ENCODE measurements at places on chromosomes 3 and 15. TPM values are rescaled to one million over a fixed set of nuclear protein-coding genes. Genes with fewer than 3 reads are reported as not detected.

DNA sequence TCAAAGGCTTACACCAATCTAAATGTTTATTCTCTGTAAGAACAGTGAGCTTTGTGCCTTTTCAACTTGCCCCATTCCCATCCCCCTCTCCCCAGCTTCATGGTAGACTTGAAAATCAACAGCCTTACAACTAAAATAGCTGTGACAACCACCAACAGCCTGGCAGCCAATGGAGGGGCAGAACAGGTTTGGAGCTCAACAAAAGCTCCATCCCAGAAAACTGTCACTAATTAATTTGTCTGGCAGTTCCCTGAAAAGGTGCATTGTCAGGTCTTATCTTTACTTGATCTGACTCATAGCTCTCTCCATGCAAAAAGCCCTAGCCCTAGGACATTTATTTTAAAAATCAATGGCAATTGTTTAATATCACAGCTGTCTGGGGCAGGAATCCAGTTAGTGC is 22.6 kb downstream of the MTHFS start:
- DNase-seq, result no peak
- H3K27me3 ChIP-seq, result no peaks in the 10 kb centered on the region
- H3K27ac ChIP-seq, result no peak overlapping the region
- peaks cover 22% of the 10 kb centered on the region for H3K4me1 ChIP-seq

DNA sequence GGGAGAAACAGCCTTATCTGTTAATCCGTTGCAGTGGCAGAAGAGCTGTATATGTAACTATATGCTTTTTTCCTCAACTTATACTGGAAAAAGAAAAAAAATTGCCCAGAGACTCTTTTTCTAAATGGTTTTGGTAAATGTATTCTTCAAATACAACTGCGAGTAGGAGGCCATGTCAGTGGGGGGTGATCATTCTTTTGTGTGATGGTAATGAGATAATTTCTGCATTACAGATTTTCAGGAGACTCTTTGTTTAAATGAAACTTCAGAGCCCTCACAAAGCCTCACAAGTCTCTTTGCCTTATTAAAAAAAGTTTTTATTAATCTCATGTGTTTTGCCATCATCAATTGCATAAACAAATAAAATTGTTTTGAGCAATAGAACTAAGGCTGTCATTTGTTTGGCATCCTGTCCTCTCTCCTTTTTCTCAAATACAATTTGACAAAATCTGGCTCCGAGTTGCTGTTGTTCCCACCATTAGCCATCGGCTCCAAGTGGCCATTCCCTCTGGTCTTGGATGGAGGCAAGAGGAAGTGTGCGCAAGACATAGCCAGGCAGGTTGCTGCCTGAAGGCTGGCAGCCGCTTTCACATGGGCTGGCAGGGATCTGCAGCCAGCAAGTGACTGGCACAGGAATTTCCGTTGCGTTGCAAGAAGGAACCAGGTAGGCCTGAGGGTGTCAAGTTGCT is 116.7 kb downstream of the FNDC3B start:
- DNase-seq, result no peak
- peaks cover 16% of the 10 kb centered on the region for H3K36me3 ChIP-seq
- no peak overlapping the region for H3K4me3 ChIP-seq
- peaks cover 48% of the 10 kb centered on the region for H3K4me1 ChIP-seq

- no peak for DNase-seq
- H3K36me3 ChIP-seq, result no peaks in the 10 kb centered on the region
- no peak overlapping the region for H3K4me3 ChIP-seq
- H3K4me1 ChIP-seq, result no peaks in the 10 kb centered on the region
Observed at GRCh38 chr3:147943265-147943945, 534.2 kb downstream of the ZIC1 start.

GRCh38 chr3:73188707-73189106 is 127.2 kb downstream of the EBLN2 start:
- no peak overlapping the region for H3K4me3 ChIP-seq
- no peak overlapping the region for H3K27ac ChIP-seq
- H3K36me3 ChIP-seq, result no peaks in the 10 kb centered on the region
- H3K27me3 ChIP-seq, result peaks cover 8% of the 10 kb centered on the region
- H3K4me1 ChIP-seq, result no peaks in the 10 kb centered on the region
- DNase-seq, result no peak

DNA sequence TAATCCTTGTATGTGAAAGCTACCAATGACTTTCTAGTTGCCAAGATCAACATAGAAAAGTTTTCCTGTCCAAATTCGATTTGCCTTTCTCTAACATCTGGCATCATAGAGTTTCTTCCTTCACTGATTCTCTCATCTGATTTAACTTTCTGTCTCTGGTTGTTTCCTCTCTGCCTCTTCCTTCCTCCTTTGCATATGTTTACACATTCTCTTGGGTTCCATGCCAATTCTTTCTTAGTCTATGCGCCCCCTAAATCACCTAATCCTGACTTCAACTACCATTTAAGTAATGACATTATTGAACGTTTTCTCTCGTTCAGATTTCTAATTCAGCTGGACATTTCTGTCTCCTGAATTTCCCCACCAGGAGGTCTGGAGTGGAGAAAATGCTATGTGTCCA is 561.9 kb upstream of the TGFBR2 start:
- H3K27ac ChIP-seq, result no peak overlapping the region
- H3K36me3 ChIP-seq, result no peaks in the 10 kb centered on the region
- no peaks in the 10 kb centered on the region for H3K4me1 ChIP-seq
- no peak for DNase-seq

DNA sequence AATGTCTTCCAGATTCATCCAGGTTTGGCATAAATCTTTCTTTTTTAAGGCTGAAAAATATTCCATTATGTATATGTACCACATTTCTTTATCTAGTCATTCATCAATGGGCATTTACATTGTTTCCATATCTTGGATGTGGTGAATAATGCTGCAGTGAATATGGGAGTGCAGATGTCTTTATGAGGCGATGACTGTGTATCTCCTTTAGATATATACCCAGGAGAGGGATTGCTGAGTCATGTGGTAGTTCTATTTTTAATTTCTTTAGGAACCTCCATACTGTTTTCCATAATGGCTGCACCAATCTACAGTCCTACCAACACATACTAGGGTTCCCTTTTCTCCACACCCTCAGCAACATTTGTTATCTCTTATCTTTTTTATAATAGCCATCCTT is 96.3 kb downstream of the LRRC28 start:
- no peaks in the 10 kb centered on the region for H3K27me3 ChIP-seq
- no peak overlapping the region for H3K4me3 ChIP-seq
- DNase-seq, result no peak
- no peaks in the 10 kb centered on the region for H3K36me3 ChIP-seq
- no peak overlapping the region for H3K27ac ChIP-seq

DNA sequence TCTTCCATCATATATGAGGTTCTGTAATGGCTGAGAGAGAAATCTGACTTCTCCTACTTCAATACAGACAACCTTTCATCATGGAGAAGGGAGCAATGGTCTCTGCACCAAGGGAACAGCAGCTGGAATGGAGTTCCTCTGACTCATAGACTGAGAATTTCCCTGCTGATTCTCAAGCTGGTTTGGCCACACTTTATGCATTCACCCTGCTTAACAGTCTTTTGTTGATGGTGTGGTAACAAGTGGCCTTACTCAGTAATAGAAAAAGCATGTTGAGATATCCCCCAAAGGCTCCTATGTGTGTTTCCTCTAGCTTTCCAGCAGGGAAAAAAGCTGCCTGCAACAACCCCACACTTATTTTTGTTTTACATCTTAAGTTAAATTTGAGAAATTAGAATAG is 138.1 kb downstream of the GREM1 start:
- no peaks in the 10 kb centered on the region for H3K4me1 ChIP-seq
- no peak overlapping the region for H3K27ac ChIP-seq
- peaks cover 2% of the 10 kb centered on the region for H3K27me3 ChIP-seq
- H3K4me3 ChIP-seq, result no peak overlapping the region
- H3K36me3 ChIP-seq, result peaks cover 30% of the 10 kb centered on the region

ECE2 gene
- total RNA-seq, result not detected

FBXO40 gene
- total RNA-seq, result not detected

DNA sequence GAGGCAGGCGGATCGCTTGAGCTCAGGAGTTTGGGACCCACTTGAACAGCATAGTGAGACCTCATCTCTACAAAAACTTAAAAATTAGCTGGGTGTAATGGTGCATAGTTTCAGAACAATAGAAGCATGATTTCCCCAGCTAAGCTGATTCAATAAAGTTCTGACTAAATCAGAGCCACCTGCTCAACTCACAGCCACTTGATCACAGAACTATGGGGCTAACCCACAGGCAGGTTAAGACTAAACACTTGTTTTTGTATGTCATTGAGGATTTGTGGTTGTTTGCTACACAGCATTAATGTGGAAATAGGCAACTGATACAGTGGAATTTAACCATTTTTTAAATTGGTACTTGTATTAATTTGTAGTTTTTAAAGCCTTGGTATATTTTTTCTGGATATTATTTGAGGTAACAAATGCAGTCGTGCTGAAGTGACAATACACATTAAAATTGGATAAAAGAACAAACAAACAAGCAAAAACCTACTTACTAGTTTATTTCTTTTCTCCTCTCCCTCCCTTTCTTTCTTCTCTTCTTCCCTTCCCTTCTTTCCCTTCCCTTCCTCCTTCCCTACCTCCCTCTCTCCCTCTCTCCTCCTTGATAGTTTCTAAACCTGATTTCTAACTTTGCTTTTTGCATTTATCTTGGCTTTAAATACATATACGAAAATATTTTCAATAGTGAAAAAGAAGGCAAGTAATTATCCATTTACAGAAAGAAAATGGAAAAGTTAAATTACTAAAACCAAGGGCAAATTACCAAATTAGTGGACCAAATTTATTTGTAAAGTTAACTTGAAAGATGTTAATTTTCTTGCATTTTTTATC is 32.1 kb downstream of the OXSM start:
- DNase-seq, result no peak
- no peaks in the 10 kb centered on the region for H3K36me3 ChIP-seq
- H3K4me3 ChIP-seq, result no peak overlapping the region
- H3K27me3 ChIP-seq, result peaks cover 5% of the 10 kb centered on the region

DNA sequence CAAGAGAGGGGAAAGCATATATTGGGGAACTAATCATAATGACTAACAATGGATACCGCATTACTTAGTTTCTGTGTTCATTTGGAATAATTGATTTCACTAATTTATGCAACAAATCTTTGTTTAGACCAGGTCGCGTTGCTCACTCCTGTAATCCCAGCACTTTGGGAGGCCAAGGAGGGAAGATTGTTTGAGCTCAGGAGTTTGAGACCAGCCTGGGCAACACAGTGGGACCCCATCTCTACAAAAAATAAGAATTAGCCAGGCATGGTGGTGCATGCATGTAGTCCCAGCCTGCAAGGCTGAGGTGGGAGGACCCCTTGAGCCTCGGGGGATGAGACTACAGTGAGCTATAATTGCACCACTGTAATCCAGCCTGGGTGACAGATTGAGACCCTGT is 585.7 kb upstream of the CBLB start:
- H3K36me3 ChIP-seq, result no peaks in the 10 kb centered on the region
- H3K4me3 ChIP-seq, result no peak overlapping the region
- no peaks in the 10 kb centered on the region for H3K4me1 ChIP-seq
- H3K27ac ChIP-seq, result no peak overlapping the region
- no peaks in the 10 kb centered on the region for H3K27me3 ChIP-seq

- H3K4me1 ChIP-seq, result no peaks in the 10 kb centered on the region
- H3K27ac ChIP-seq, result no peak overlapping the region
Observed at GRCh38 chr15:41577863-41578735, 19.1 kb downstream of the TYRO3 start.

GRCh38 chr3:126126286-126126685 is 42.4 kb upstream of the SLC41A3 start:
- H3K4me1 ChIP-seq, result no peaks in the 10 kb centered on the region
- no peak overlapping the region for H3K4me3 ChIP-seq
- no peaks in the 10 kb centered on the region for H3K36me3 ChIP-seq

GRCh38 chr3:85726241-85726640 is 767.5 kb downstream of the CADM2 start:
- no peak overlapping the region for H3K4me3 ChIP-seq
- no peaks in the 10 kb centered on the region for H3K36me3 ChIP-seq
- H3K27me3 ChIP-seq, result no peaks in the 10 kb centered on the region
- no peak overlapping the region for H3K27ac ChIP-seq

- no peak overlapping the region for H3K4me3 ChIP-seq
- no peak overlapping the region for H3K27ac ChIP-seq
- DNase-seq, result no peak
- no peaks in the 10 kb centered on the region for H3K27me3 ChIP-seq
Observed at GRCh38 chr3:31254483-31254882, 278.2 kb upstream of the STT3B start.

ST8SIA2 gene
- total RNA-seq, result not detected

DNA sequence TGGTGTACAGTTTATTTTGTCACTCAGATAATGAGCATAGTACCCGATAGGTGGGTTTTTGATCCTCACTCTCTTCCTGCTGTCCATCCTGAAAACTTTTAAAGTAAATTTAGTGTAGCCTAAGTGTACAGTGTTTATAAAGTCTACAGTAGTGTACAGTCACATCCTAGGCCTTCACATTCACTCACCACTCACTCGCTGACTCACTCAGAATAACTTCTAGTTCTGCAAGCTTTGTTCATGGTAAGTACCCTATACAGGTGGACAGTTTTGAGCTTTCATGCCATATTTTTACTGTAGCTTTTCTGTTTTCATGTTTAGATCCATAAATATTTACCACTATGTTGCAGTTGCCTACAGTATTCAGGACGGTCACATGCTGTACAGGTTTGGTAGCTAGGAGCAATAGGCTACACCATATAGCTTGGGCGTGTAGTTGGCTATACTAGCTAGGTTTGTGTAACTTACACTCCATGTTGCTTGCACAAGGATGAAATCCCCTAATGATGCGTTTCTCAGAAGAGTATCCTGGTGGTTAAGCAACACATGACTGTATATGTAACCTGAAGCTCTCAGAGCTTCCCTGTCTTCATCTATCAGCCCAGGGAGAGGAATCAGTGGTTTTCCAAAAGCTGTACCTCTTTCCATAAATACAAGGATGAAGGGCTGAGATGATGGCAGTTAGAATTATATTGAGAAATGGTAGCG is 87.6 kb upstream of the SLC25A26 start:
- DNase-seq, result no peak
- no peaks in the 10 kb centered on the region for H3K4me1 ChIP-seq
- H3K27ac ChIP-seq, result no peak overlapping the region
- H3K4me3 ChIP-seq, result no peak overlapping the region
- H3K36me3 ChIP-seq, result no peaks in the 10 kb centered on the region
- H3K27me3 ChIP-seq, result no peaks in the 10 kb centered on the region

PTPN9 gene
- total RNA-seq, result 10.1 TPM

IL12A gene
- 1.0 TPM for total RNA-seq

GRCh38 chr3:195907684-195907933 is 742 bp downstream of the TNK2 start:
- peak overlapping the region; percentile 100 for H3K27ac ChIP-seq
- no peak for DNase-seq
- peak overlapping the region; percentile 93 for H3K4me3 ChIP-seq
- peaks cover 51% of the 10 kb centered on the region for H3K4me1 ChIP-seq

RSRC1 gene
- total RNA-seq, result 32.6 TPM
